ENCODE measurements at places on chromosomes 1 and 21.

- no peak for DNase-seq
Observed at GRCh38 chr1:33287317-33287716, 31.0 kb downstream of the ZNF362 start.

GRCh38 chr1:86976664-86977063 lies 62.2 kb downstream of the HS2ST1 start:
- no peak for DNase-seq

DNA sequence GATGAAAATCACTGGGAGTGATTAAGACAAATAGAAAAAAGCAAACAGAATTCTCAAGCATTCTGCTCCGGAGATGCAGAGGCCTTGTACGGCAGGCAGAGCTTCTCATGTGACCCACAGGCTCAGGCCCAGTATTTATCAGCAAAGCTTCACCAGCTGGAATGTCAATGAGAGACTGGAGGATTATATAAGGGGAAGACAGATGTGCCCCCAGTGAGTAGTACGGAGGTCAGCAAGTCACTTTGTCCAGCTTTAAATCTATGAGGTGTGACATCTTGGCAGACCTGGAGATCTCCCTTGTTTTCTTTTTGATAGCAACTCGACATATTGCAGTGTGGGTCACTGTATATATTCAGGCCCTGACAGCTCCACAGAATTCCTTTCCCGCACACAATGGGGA lies 106.8 kb downstream of the HHIPL2 start:
- DNase-seq = no peak

DNA sequence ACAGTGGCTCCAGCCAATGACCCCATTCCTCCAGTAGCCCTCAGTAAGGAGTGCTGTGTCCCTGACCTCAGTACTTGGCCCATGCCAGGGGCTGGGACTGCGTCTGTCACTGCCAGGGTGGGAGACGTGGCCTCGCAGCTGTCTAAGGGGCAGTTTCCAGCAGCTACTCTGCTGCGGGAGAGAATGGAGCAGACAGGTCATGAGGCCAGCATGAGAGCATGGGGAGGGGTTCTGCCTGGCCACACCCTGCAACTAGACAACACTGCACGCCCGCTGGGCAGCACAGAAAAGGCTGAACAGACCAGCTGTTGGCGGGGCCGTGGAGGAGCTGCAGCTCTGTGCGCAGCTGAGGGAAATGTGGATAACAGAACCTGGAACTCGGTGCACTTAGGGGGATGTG lies 91.6 kb upstream of the COL6A1 start:
- DNase-seq = no peak

DNA sequence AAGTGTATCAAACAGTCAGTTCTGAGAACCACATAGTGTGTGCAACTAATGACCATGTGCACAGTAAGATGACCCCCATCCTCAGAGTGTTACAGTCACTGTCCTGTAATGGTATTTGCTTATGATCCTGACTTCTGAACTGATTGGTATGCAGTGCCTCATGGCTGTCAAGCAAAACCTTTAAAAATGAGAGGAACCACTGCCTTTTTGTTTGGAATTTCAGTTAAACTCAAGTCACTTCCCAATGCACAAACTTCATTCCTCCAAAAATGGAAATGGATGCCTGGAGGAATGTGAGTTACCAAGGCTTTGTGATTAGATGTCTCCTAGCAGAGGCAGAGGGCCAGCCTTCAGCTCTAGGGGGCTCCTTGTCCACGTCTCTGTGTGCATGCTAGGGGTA lies 10.5 kb downstream of the C1orf198 start:
- no peak for DNase-seq

GRCh38 chr1:16967095-16967575 lies 13.3 kb downstream of the MFAP2 start:
- DNase-seq = no peak

DNA sequence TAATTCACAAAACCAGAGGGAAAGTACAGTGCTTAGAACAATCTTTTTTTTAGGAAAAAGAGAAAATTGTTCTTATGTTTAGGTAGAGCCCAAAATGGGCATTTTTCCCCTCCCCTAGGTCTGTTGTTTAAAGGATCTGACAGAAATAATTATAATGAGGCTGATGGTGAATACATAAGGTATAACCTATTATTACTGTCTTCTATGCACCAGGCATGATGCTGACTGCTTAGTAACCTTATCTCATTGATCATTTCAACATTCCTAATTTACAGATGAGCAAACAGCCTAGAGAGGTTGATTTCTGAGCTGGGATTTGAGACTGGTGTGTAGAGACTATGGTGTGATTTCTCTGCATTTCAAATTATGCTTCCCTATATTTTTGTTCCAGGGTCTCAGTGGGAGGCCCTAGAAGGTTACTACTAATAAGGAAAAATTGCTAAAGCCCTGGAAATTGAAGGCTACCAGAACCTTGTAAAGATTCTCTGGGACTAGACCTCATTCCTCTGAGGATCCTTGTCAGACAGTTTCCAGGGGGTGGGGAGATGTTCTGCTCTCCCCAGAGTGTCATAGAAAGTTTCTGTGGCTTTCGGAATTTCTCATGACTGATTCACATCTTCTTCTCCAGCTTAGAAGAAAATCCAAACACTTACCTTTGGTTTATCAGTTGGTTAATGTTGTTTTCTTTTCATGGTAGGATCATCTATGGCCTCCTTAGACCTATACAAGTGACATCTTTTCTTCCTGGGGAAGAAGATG lies 44.9 kb downstream of the ROR1 start:
- no peak for DNase-seq

- DNase-seq = no peak
Observed at GRCh38 chr1:161019751-161020495, 1.0 kb downstream of the F11R start.

DNA sequence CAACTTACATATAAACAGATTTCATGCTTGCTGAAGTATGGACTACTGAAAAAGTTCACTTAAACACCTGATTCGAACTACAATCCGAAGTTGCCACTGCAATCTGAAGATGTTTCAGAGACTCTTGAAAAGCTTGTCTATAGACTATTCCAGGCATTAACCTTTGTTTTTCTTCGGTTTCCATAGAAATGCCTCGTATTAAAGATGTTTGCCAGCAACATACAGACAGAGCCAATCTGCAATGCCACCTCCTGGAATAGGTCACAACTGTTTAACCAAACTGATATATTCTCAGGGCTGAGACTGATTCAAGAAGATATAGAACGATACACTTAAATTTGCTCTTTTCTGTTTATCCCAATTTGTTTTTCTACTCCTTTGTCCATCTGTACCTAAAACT lies 28.9 kb upstream of the DMRTB1 start:
- DNase-seq = no peak

DNA sequence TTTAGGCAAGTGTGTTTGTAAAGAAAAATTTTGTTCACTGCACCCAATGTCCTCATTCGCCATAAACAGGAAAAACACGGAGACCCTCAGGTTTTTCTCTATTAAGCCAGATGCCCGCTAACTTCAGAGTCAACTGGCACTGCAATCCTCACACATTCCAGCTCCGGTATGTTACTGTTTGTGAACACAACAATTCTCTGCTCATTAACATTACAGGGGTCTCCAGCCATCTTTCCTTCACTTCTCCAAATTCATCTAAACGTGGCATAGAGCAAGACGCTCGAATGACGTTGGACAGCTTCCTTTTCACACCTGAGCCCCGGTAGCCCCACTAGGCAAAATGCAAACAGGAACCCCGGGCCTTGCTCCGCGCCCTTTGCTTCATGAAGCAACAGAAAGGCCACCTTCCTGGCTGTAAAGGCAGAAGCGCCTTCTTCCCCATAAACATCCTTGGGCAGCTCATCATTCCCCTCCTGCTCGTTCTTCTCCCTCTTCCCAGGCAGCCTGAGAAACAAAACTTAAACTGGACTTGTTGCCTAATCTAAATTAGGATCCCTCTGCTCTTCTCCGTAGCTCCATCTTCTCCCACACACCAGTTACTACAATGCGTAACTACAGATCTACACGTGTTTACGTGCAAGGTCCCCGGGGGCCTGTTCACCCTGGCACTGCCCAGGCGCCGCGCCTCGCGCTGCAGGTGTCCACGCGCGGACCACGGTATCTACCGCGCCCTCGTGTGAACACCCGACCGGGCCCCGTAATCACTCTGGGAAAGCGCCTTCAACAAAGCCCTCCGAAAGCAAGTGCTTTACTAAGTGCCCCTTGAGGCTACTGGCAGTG lies 1.2 kb downstream of the LBR start:
- DNase-seq = no peak

- DNase-seq = no peak
Observed at GRCh38 chr1:11704691-11705475, 13.4 kb downstream of the DRAXIN start.

DNA sequence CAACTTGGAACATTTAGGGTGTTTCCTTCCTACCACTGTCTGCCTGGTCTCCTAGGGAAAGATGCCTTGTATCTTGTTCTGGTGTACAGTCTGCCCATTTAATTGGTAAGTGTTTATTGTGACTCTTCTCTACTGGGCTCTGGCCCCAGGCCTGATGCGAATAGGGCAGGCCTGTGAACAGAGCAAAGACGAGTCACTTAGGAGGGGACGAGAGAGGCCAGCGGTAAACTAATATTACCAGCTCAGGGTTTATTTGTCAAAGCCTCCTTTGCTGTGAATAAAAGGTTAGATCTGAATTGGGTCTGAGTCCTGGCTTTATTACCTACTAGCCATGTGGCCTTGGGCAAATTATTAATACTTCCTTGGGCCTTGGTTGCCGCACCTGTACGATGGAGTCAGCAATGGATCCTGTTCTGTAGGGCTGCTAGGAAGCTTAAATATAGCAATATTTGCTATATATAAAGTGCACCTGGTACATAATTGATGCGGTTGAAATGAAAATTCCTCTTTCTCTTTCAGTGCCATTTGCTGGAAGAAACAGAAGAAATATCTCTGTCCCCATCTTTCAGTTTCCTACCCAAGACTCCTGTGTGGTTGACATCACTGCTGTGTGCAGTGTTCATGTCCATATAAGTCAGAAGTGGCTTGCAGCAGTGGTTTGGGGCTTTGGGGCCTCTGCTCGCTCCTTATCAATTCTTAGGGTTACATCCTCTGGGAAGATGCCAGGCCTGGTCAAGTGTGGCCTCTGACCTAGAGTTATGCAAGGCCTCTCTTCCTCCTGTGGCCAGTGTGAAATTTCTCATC lies 32.4 kb downstream of the MAPKAPK2 start:
- no peak for DNase-seq

DNA sequence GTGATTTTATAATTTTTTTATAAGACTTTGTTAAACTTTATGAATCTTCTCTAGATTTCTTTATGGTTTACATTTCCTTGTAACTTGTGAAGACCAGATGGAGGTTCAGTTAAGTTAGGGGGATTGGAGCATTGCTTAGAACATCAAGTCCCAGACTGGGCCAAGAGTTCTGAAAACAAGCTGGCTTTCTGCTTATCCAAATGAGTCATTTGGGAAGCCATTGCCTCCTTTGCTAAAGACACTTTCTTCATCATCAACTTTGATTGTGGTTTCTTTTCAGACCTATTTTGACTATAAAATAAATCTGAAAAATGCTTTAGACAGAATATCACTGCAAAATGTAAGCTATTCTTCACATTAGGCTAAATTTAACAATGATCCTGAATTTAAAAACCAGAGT lies 446.8 kb downstream of the USP25 start:
- no peak for DNase-seq

GRCh38 chr1:55211863-55212262 lies 3.3 kb downstream of the USP24 start:
- DNase-seq = no peak

- DNase-seq = no peak
Observed at GRCh38 chr1:42748021-42748420, 8.0 kb upstream of the CLDN19 start.

GRCh38 chr21:33388188-33388587 lies 15.0 kb upstream of the IFNGR2 start:
- no peak for DNase-seq

DNA sequence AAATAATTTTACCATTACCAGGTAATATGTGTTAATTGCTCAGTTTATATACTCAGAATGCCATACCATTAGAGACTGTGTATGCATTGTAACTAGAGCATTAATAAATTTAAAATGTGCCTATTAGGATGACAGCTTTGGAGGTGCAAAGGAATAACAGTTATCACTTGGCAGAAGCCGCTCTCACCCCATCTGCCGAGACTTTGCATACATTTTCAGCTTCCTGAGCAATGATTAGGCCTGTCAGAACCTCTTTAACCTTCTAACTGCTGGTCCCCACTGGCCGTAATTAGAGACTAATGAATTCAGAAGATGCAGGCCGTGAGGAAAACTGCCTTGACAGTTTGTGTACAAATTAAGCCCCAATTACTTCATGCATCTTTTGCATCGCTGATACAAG lies 158.0 kb upstream of the PROX1 start:
- no peak for DNase-seq

DNA sequence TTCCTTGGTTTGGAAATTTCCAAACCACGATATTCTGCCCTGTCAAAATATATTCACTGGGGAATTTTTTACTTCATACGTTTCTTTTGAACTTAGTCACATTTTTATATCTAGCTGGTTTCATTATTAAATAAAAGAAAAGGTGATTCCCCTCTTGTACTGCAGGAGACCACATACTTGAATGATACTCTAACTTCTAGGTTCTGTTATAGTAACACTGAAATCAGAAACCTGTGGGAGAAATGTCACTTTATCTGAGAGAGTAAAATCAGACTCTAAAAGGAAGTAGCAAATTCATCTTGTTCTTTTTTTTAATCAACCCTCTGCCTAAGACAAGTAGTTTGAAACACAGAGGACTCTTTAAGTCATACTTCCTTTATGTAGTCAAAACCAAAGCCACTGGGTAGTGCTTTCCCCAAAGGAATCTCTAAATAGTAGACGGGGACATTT lies 34.4 kb downstream of the MRPL39 start:
- DNase-seq = no peak

- DNase-seq = no peak
Observed at GRCh38 chr21:25298512-25299491, 308.5 kb downstream of the MRPL39 start.

DNA sequence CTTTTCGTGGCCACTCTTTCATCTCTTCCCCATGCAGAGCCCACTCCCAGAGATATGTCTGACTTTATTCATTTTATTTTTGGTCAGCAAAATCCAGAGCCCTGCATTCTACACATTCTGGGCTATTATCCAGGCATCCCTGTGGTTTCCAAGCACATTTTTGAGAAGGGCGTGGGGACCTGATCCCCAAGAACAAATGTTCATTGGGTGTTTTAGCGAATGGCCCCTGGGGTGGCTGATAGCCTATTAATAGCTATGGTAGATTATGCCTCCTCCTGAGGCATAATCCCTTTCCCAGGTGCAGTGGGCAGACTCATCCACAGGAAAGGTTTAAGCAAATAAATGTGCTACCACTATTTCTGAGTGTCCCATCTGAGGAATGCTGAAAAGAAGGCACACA lies 511.8 kb upstream of the USP24 start:
- no peak for DNase-seq

Measured in activated T-helper 1 cell treated with Interleukin-2 at 50 U/mL for 16 hours (primary cell).